ENCODE measurements at places on chromosomes 16 and 17. TPM values are rescaled to one million over a fixed set of nuclear protein-coding genes. Genes with fewer than 3 reads are reported as not detected.
A peak's percentile ranks its signal among the peaks of the same experiment; 100 is the strongest.

GRCh38 chr17:81302861-81303333 lies 7.8 kb upstream of the SLC38A10 start:
- no peak overlapping the region for H3K4me3 ChIP-seq
- no peaks in the 10 kb centered on the region for H3K36me3 ChIP-seq
- H3K27ac ChIP-seq, result no peak overlapping the region

The KRT222 gene
- total RNA-seq, result 0.38 TPM

The CCL16 gene
- not detected for total RNA-seq

- no peak overlapping the region for H3K4me3 ChIP-seq
- H3K27me3 ChIP-seq, result no peaks in the 10 kb centered on the region
- peaks cover 49% of the 10 kb centered on the region for H3K36me3 ChIP-seq
- no peak for DNase-seq
Measured at GRCh38 chr16:14669776-14670175, 24.3 kb downstream of the PLA2G10 start.

DNA sequence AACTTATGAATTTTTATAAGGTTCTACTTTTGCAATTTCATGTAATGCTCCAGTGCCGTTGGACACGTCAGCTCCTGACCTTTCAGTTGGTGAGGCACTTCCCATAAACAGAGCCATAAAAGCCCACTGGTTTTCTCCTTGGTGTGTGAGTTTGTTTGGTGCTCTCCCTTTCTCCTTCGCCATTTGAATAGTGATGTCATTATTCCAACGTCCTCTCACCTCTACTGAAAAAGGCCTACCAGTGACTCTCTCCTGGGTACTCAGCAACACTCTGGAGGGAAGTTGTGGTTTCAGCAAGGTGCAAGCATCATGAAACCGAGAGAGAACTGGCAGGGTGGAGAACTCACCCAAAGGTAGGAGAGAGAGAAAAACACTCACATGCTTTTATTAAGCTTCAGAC lies 29.6 kb upstream of the HNF1B start:
- H3K36me3 ChIP-seq, result no peaks in the 10 kb centered on the region
- no peak for DNase-seq
- H3K4me3 ChIP-seq, result no peak overlapping the region
- H3K27me3 ChIP-seq, result peaks cover 49% of the 10 kb centered on the region
- no peaks in the 10 kb centered on the region for H3K4me1 ChIP-seq
- H3K27ac ChIP-seq, result no peak overlapping the region

DNA sequence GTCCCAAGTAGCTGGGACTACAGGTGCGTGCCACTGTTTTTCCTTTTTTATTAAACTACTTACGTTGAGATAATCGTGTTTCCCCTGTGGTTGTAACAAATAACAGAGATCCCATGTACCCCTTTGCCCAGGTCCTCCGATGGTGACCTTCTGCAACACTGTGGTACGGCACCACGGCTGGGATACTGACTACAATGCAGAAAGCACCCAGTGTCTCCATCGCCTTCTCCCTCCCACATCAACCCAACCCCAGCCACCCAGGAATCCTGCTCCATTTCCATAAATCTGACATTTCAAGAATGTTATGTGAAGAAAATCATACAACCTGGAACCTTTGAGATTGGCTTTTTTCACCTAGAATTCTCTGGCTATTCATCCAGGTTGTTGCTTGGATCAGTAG lies 22.1 kb downstream of the MPRIP start:
- no peak overlapping the region for H3K4me3 ChIP-seq
- H3K27ac ChIP-seq, result peak overlapping the region; percentile 46

DNA sequence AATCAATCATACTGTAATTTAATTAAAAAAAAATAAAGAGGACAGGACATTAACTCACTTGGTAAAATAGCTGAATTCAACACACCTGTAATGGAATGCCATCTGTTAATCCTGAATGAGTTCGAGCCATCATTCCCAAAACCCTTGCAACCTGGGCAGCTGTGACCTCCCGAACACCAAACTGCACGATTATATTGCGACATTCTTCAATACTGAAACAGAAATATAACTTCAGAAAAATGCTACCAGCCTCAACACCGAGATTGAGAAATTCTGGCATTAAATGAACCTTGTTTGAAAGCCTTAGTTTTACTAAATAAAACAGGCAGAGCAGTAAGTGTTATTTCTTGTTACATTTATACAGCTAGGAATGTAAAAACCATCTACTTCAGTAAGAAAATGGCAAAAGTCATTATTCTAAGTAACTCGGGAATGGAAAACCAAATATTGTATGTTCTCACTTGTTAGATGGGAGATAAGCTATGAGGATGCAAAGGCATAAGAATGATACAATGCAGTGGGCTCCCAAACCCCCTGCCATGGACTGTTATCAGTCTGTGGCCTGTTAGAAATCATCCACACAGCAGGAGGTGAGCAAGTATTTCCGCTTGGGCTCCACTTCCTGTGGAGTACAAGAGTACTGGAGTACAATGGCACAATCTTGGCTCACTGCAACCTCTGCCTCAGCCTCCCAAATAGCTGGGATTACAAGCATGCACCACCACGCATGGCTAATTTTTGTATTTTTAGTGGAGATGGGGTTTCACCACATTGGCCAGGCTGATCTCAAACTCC lies 46.5 kb downstream of the CNOT1 start:
- peaks cover 97% of the 10 kb centered on the region for H3K36me3 ChIP-seq
- H3K27ac ChIP-seq, result no peak overlapping the region
- H3K4me1 ChIP-seq, result peaks cover 26% of the 10 kb centered on the region
- no peak for DNase-seq

The PDIA2 gene
- 1.6 TPM for total RNA-seq

DNA sequence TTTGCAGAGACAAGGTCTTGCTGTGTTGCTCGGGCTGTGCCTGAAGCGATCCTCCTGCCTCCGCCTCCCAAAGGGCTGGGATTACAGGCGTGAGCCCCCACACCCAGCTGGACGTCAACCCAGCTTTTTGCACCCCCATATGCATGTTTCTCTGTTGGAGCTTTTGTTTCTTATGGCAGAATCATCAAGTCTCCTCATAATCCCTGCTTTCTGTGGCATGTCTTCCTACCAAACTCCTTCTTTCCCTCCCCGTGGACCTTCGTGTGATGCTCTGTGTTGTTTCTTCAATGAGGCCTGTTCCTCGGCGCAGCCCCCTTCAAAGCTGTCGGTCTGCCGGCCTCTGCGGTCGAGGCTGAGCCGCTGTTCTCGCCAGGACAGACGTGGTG lies 71.6 kb downstream of the METRNL start:
- no peaks in the 10 kb centered on the region for H3K36me3 ChIP-seq
- peaks cover 11% of the 10 kb centered on the region for H3K27me3 ChIP-seq
- H3K4me3 ChIP-seq, result no peak overlapping the region
- H3K4me1 ChIP-seq, result no peaks in the 10 kb centered on the region
- no peak overlapping the region for H3K27ac ChIP-seq

DNA sequence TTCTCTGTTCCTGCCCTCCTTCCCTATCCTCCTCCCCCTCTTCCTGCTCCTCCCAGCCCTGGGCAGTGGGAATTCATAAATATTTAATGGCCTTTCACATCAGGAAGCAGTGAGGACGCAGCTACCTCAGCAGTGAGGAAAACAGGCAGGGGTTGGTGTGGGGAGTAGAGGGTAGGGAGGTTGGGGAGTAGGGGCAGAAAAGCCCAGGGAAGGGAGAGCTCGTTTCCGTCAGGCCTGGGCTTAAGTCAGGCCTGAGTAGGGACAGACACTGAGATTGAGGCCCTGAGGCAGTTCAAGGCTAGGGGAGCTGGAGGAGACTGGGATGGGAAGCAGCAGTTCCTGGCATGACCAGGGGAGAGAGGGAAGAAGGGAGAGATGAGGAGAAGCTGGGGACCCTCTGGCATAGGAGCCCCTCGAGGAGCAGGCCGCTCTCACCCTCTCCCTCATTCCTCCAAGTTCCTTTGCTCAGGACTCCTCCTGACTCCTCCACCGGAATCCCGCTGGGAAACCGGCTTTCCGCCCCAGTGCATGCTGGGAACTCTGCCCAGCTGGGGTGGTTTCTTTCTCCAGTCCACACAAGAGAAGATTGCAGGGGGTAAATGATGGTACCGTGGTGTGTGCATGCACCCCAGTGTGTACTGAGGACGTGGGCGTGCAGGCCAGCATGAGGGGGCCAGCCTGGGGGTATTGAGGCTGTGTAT lies 6.2 kb downstream of the SAMD14 start:
- H3K36me3 ChIP-seq, result no peaks in the 10 kb centered on the region
- no peak overlapping the region for H3K4me3 ChIP-seq
- H3K4me1 ChIP-seq, result peaks cover 14% of the 10 kb centered on the region
- no peak for DNase-seq
- peak overlapping the region; percentile 46 for H3K27ac ChIP-seq

- no peak overlapping the region for H3K27ac ChIP-seq
- peaks cover 7% of the 10 kb centered on the region for H3K4me1 ChIP-seq
- DNase-seq, result no peak
Measured at GRCh38 chr17:46841561-46842379, 9.6 kb upstream of the WNT9B start.

GRCh38 chr16:16815641-16816040 lies 436.7 kb downstream of the NPIPA7 start:
- no peaks in the 10 kb centered on the region for H3K36me3 ChIP-seq
- H3K27ac ChIP-seq, result no peak overlapping the region
- H3K4me1 ChIP-seq, result no peaks in the 10 kb centered on the region
- peaks cover 3% of the 10 kb centered on the region for H3K27me3 ChIP-seq
- no peak overlapping the region for H3K4me3 ChIP-seq
- DNase-seq, result no peak

- no peak for DNase-seq
- no peaks in the 10 kb centered on the region for H3K27me3 ChIP-seq
- peaks cover 67% of the 10 kb centered on the region for H3K4me1 ChIP-seq
Measured at GRCh38 chr16:81552743-81553079, 108.1 kb downstream of the CMIP start.

GRCh38 chr16:56332464-56333079 lies 92.8 kb downstream of the AMFR start:
- H3K27me3 ChIP-seq, result no peaks in the 10 kb centered on the region
- H3K27ac ChIP-seq, result no peak overlapping the region
- DNase-seq, result peak; percentile 60

DNA sequence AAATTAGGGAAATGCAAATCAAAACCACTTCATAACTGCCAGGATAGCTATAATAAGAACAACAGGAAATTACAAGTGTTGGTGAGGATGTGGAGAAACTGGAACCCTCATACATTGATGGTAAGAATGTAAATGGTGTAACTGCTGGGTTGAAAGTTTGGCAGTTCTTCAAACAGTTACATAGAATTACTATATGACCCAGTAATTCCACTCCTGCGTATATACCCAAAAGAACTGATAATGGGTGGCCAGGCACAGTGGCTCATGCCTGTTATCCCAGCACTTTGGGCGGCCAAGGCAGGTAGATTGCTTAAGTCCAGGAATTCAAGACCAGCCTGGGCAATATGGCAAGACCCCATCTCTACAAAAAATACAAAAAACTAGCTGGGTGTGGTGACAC lies 4.5 kb upstream of the CMTM4 start:
- no peaks in the 10 kb centered on the region for H3K27me3 ChIP-seq
- no peak overlapping the region for H3K4me3 ChIP-seq
- H3K36me3 ChIP-seq, result no peaks in the 10 kb centered on the region

DNA sequence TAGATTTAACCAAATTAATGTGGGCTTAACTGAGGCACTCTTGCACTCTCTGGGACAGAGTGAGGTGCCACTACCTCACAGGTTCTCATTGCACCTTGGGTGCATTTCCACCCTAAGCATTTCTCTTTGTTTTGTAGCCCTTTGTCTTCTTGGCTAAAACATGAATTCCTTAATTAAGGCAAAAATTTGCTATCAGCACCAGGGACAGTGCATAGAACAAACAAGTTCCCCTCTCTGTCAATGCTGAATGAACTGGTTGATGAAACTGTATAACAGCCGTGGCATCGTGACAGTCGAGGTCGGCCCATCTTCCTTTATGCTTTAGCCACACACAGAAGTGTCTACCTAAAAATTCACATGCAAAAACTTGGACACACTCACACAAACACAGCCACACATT lies 74.8 kb downstream of the HS3ST2 start:
- H3K27me3 ChIP-seq, result peaks cover 54% of the 10 kb centered on the region
- no peaks in the 10 kb centered on the region for H3K4me1 ChIP-seq
- no peak overlapping the region for H3K27ac ChIP-seq

The C1QTNF8 gene
- total RNA-seq, result not detected

DNA sequence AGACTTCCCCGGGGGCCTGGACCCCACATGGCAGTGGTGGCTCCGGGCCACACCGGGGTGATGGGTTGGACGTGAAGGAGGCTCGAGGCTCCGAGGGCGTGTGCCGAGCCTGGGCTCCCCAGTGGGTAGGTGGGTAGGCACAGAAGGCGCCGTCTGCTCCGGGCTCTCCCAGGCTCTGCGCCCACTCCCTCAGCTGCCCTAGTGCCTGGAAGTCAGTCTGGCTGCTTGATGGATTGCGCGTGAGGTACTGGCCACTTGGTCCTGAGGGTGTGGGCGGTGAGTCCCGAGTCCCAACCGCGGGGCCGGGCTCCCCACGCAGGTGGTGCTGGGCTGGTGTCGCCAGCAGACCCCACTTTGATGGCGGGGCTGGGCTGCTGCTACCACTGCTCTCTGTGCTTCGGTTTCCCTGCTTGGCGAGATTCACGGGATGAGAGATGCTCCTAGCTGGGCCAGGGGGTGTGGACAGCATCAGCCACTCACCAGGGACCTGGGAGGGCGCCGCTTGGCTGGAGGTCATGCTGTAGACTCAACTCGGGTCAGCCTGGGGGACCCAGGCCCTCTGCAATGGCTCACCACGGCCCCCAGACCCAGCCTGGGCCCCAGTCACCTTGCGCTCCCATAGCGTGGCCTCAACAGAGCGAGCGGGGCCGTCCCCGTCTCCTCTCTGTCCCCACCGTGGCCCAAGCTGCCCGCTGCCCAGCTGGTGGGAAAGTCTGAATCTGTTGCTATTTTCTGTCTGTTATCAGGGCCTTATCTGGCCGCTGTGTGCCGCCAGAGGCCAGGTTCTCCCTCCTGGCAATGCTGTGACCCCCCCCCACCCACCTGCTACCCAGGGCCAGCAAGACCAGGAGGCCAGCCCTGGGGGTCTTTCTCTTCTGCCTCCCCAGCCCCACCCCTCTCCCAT lies 26.1 kb downstream of the ZFPM1 start:
- no peak overlapping the region for H3K4me3 ChIP-seq
- peaks cover 16% of the 10 kb centered on the region for H3K4me1 ChIP-seq
- H3K27ac ChIP-seq, result peak overlapping the region; percentile 27
- H3K27me3 ChIP-seq, result no peaks in the 10 kb centered on the region

The PRKAR1A gene
- 733 TPM for total RNA-seq

The CACNG4 gene
- not detected for total RNA-seq

GRCh38 chr17:819251-819650 lies 37.1 kb downstream of the MRM3 start:
- H3K27me3 ChIP-seq, result no peaks in the 10 kb centered on the region
- no peak overlapping the region for H3K27ac ChIP-seq
- no peak overlapping the region for H3K4me3 ChIP-seq
- peaks cover 57% of the 10 kb centered on the region for H3K36me3 ChIP-seq
- no peaks in the 10 kb centered on the region for H3K4me1 ChIP-seq
- no peak for DNase-seq

GRCh38 chr16:17106243-17106791 lies 364.4 kb downstream of the XYLT1 start:
- H3K27me3 ChIP-seq, result peaks cover 42% of the 10 kb centered on the region
- H3K27ac ChIP-seq, result no peak overlapping the region
- H3K36me3 ChIP-seq, result no peaks in the 10 kb centered on the region
- H3K4me1 ChIP-seq, result no peaks in the 10 kb centered on the region
- DNase-seq, result no peak
- no peak overlapping the region for H3K4me3 ChIP-seq

Data from left ventricle myocardium inferior (tissue), 1 donor.